ENCODE measurements at places on chromosomes 1 and 21.

DNA sequence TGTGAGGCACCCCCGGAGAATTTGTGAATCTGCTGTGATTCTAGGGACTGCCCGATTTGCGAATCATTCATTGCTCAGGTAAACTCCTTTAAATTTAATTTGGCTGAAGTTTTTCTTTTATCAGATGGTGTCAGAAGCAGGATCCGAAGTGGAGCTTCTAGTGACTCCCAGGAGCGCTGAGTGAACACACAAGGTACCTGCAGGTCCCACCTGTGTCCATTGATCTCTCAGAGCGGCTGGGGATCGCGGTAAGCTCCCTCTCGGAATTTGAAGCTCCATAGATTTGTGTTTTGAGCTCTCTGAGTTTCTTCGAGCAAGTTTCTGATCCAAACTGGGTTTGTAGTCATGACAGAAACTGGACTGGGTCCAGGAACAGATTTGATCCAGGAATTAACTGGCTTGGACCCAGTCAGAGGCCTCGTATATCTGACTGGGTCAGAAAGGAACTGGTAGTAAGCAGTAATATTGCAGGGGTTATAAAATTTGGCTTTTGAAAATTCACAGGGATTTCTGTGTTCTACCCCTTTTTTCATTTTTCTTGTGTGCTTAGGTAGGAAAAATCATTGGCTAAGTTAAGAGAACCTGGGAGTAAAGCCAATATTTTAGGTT is 56.2 kb upstream of the EDEM3 start:
- DNase-seq, result no peak

DNA sequence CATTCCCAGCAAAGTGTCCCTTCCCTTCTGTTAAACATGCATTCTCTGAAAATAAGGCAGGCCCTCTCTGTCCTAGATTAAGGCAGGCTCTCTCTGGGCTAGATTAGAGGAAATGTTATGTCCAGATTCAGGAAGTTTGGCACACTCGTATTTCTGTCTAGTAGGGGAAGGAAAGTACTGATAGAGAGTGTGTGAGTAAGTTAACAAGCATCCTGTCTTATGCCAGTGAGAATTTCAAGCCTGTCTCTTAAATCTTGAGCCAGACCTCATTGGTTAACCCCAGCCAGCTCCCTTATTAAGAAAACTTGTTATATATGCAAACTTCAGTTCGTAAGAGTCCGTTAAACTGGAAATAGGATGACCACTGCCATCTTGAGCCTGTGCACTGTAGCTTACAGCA is 31.6 kb downstream of the IGSF5 start:
- DNase-seq, result no peak

DNA sequence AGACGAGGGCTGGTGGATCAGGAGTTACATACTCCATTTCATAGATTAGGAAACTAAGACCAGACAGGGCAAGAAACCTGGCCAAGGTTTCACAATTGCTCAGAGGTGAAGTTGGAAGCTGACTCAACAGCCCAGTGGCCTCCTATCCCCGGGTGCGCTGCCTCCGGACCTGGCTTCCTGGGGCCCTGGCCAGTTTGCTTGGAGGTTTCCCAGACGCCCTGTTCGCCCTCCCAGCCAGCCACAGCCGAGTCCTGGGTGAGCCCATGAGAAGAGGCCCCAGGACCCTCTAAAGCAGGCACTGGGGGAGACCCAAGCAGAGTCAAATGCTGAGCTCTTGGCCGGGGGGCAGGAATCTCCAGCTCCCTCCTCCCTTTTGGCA is 180.1 kb downstream of the ZBTB18 start:
- no peak for DNase-seq

DNA sequence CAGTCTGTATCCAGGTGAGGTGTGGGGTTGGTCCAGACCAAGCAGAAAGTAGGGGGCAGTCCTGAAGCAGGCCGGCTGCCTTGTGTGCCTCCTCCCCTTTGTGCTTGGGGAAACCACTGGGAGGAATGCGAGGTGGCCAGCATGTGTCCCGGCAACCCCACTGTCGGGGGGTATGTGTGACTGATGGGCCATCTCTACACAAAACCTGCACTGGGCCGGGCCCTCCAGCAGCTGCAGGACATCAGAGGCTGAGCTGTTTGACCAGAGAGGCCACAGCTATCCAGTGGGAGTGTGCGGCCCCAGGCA is 33.3 kb downstream of the TMEM51 start:
- no peak for DNase-seq

GRCh38 chr1:2229037-2229864 is 1.1 kb downstream of the SKI start:
- DNase-seq, result peak; percentile 20

DNA sequence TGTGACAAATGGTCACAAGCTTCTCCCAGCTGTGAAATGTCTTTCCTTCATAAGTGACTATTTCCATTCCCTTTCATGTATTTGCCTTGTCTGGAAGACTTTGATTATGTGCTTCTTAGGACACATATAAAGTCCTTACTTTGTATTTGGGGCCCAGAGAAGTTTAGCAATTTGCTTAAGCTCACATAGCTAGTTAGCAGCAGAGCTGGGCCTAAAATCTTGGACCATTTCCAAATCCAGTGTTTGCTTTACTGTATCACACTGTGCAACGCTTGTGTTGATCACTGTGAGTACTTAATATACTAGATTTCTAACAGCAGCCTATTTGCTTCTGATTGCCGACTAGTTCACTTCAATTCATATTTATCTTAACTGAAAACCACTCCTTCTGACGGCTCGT is 2.2 kb upstream of the KCNA3 start:
- no peak for DNase-seq

DNA sequence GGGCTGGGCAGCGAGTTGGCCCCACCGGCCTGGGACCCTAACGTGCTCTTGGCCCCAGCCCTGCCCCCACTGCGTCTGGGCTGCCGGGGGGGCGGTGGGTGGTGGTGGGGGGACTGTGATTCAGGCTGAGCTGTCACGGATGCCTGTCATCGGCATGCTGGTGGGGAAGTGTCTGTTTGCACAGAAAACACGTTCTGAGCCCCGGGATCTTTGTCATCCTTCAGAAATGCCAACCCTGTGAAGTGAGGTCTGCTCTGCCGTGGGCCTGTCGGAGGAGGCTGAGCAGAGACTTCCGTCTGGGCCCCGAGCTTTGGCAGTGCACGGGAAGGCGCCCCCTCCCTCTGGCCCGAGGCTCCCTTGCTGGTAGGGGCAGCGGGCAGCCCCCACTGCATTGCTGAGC is 24.3 kb upstream of the PLCH2 start:
- no peak for DNase-seq

- DNase-seq, result no peak
Measured at GRCh38 chr1:159291424-159291823, 10.7 kb upstream of the FCER1A start.

GRCh38 chr1:6848816-6849215 is 63.6 kb downstream of the CAMTA1 start:
- no peak for DNase-seq

DNA sequence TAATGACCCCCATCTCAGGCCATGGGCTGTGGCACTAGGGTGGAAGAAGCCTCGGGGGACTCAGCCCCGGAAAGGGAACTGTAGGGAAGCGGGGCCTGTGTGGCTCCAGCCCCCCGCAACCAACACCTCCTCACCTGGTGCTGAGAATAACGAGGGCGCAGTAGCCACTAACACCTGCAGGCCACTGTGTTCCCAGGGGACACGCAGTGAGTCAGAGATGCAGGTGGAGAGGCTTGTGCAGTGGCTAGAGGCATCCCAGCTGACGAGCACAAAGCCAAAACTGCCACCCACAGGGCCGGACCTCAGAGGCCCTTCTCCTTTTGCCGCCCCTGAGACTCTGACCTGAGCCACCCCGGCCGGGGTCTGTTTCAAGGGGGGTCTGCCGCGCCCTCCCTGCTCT is 33.5 kb upstream of the CCDC27 start:
- DNase-seq, result no peak

- no peak for DNase-seq
Measured at GRCh38 chr1:87154384-87154783, 174.3 kb upstream of the LMO4 start.

- no peak for DNase-seq
Measured at GRCh38 chr1:22239378-22239777, 96.5 kb upstream of the WNT4 start.

DNA sequence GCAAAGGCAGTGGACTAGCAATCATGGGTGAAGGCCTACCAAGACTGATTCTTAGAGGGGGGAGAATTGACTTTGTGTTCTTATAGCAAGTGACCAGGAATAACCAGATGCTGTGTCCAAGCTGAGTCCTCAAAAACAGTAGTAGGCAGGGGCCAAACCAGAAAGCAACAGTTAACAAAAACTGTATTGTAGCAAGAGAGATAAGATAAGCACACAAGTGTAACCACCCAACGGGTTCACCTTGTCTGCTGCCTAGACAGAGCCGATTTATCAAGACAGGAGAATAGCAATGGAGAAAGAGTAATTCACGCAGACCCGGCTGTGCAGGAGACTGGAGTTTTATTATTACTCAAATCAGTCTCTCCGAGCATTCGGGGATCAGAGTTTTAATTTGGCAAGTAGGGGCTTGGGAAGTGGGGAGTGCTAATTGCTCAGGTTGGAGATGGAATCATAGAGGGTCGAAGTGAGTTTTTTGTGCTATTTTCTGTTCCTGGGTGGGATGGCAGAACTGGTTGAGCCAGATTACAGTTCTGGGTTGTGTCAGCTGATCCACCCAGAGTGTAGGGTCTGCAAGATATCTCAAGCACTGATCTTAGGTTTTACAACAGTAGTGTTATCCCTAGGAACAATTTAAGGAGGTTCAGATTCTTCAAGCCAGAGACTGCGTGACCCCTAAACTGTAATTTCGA is 8.3 kb upstream of the CSRP1 start:
- DNase-seq, result no peak

DNA sequence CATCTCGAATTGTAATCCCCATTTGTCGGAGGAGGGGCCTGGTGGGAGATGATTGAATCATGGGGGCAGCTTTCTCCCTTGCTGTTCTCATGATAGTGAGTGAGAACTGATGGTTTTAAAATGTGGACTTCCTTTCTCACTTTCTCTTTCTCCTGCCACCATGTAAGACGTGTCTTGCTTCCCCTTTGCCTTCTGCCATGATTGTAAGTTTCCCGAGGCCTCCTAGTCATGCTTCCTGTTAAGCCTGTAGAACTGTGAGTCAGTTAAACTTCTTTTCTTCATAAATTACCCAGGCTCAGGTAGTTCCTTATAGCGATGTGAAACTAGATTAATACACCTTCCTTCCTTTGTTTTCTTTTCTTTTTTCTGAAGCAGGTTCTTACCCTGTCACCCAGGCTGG is 13.9 kb downstream of the DNAJC6 start:
- no peak for DNase-seq

- no peak for DNase-seq
Measured at GRCh38 chr1:12600880-12601633, 17.0 kb downstream of the DHRS3 start.

DNA sequence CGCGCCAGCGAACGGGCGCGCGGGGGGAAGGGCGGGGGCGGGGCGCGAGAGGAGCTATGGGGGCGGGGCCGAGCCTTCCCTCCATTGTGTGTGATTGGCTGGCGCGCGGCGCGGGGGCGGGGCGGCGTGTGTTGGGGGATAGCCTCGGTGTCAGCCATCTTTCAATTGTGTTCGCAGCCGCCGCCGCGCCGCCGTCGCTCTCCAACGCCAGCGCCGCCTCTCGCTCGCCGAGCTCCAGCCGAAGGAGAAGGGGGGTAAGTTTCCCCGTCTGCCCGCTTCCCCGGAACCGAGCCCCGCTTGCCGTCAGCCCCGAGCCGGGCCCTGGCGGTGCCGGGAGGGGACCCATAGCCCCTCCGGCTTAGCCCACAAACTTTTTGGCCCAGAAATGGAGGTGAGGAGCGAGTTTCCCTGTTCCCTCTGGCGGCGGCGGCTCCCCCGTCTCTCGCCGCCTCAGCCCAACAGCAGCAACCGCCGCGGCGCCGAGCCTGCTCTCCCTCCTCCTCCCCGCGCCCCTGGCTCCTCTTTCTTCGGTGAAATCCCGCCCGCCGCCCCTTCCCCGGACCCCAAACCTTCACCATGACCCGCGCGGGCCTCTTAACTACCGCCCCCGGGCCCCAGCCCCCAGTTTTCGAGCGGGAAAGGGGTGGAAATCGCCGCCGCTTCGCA is at the start of gene H3-3A:
Gene H3-3A (plus strand): TSS at position 159 of the 666 bp plus-strand sequence. CDS start 1,636 bp downstream, outside the sequence.
- peak; percentile 93 for DNase-seq

DNA sequence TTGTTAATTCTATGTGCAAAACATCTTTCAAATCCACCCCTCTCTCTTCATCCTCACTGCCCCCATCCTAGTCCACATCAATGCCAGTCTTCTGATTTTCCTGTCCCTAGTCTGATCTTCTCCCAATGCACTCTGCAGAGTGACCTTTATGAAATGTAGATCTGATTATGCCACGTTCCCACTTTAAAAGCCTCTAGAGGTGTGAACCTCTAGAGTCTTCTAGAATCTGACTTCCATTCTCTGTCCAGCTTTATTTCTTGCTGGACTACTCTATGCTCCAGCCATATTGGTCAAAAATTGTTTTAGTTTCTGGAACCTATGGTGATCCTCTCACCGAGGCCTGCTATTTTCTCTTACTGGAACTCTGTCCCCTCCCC is 32.5 kb downstream of the ZNF648 start:
- no peak for DNase-seq

DNA sequence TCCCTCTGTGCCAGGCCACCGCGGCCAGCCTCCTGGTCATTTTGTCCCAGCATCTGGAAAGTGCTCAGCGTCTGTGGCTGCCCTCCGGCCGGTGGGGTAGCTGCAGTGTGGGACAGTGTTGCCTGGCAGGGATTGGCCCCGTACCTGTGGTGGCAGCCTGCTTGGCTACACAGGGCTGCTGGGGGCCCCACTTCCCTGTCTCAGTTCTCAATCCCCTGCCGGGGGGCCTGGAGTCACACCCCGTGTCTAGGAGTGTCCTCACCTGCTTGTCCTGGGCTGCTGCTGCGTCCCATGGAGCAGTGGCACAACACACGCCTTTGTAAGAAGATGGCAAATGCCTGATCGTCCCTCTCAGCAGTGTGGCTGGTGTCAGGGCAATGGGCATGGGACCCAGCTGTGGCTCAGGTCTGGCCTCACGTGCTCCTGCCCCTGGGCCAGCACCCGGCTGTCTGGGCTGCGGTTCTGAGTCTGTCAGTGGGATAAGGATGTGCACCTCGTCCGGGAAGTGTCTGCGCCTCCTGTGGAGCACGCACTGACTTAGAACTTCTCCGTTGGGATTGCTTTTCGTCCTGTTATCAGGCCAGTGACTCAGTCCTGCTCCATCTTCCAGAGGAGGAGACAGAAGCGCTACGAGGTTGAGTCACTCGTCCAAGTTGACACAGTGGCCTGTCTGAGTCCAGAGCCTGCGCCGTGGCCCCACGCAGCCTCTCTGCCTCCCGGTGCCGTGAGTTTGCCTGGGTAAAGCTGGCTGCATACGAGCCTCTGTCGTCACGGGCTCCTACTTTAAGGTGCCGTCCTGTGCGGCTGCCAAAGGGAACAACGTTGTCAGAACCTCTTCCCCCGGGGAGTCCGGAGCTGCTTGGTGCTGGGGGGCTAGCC is 41.0 kb downstream of the CRYAA start:
- no peak for DNase-seq
